ENCODE measurements at places on chromosomes 2 and 18.

- DNase-seq = no peak
These were observed 263.9 kb downstream of the FIGN start for GRCh38 chr2:163471947-163472346.

GRCh38 chr18:80232710-80233109 lies 14.6 kb downstream of the PARD6G start:
- DNase-seq = no peak

- DNase-seq = no peak
These were observed 14.5 kb upstream of the LRPPRC start for GRCh38 chr2:44010266-44010665.

DNA sequence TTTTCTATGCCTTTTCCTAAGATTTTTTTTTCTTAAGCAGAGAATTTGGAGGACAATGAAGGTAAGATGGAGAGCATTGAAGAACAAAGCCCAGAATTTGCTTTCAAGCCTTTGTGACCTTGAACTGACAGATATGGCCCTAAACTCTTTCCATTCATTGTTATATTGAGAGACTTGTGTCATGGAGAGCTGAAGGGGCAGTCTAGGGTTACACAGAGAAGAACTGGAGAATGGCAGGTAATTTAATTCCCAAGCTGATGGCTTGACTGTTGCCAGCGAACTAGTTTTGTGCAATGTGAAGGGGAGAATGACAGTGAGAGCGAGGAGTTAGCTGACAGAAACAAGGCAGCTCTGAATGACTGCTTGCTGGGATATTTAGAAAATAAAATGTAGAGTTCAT lies 1344.2 kb downstream of the LRP1B start:
- DNase-seq = no peak

- DNase-seq = no peak
These were observed 80.1 kb upstream of the SPOPL start for GRCh38 chr2:138421315-138421970.

DNA sequence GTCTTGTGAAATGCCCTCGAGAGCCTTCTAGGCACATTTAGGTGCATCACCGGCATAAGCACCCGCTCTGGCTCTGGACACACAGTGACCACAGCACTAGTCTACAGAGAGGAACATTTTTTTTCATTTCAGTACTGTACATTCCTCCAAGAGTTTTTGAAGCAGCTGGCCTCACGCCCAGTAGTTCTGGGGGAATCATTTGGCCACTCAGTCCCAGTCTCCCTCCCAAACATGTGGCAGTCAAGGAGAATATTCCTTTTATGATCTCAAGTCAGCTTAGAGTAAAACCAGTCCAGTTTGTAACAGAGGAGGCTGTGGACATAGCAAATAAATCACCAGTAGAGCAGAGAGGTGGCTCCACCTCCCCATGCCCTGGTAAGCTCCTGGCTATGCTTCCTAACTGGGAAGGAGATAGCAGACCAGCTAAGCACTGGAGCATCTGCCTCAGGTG lies 48.1 kb downstream of the KCNE4 start:
- no peak for DNase-seq

DNA sequence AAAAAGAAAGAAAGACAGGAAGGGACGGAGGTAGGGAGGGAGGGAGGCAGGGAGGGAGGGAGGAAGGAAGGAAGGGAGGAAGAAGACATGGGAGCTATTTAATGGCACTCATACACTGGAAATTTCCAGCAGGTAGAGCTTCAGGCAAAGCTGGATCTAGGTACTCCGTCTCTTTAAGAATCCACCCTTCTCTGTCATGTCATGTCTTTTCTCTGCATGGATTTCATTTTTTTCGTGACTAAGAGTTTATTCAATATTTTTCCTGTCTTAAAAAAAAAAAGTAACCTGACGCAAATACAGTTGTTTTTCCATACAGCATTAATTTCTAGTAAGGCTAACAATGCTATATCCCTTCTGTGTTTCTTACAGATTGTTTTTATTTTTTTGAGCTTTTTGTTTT lies 56.3 kb upstream of the MCFD2 start:
- no peak for DNase-seq

DNA sequence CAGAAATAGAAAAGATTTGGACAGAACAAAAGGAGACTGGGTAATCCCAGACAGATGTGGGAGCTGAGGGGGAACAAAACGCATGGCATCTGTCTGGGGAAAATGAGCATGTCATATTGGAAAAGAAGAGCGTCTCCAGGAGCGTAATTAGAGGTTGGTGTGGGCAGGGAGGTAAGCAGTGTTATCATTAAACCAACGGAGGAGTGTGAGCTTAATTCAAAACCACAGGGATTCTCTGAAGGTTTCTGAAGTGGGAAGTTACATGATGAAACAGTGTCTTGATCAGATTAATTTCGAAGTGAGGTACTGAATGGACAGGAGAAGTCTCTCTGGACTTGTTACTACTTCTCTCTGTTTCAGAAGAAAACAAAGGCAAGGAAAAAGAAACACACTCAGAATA lies 53.3 kb downstream of the DTNB start:
- DNase-seq = no peak

DNA sequence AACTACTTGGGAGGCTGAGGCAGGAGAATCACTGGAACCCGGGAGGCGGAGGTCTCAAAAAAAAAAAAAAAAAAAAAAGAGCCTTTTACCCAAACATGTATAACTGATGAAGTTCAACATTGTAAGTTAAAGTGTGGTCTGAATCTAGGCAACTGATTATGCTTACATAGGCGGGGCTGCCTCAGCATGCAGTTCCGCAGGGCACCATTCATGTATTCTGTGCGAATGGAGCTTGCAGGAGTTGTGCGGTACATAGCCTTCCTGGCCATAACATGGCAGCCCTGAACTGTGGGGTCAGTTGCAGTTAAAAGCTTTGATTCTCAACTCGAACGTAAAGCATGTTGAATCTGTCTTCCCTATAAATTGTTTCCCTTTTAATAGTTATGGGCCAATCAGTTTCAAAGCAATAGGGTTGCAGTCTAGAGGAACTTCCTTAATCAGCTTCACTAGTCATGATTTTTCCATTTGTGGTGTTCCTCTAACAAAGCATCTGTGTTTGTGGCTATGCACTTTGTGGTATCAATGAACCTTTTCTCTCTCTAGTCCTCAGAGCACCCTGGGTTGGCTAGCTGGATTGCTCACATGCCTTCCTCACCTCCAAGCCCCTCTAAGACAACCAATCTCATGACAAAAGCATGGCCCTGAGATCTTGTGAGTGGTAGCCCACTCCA lies 30.6 kb upstream of the CEP68 start:
- no peak for DNase-seq

- DNase-seq = no peak
These were observed 689 bp downstream of the OST4 start for GRCh38 chr2:27070653-27071276.

DNA sequence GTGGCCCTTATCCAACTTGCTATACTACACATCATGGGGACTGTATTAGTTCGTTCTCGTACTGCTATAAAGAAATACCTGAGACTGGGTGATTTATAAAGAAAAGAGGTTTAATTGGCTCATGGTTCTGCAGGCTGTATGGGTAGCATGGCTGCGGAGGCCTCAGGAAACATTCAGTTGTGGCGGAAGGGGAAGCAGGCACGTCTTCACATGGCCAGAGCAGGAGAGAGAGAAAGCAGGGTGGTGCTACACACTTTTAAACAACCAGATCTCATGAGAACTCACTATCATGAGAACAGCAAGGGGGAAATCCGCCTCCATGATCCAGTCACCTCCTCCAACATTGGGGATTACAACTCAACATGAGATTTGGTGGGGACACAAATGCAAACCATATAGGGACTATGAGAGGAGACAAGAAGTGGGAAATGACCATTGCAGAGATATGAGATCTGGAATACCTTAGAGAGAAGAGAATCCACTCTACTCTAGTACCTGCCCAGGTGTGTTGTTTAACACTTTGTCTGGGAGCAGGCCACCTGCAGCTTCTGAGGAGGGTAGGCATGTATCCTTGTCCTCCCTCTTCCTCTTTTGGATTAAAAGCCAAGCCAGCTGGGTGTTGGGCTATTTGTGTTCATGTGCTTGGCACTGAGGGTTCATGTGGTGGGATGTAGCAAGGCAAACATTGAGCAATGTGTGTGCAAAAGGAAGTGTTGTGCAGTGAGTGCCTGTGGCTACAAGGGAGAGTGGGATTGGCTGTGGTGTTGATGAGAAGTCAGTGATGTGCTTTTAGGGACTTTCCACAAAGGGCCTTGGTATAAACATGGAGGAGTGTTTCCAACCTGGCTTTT lies 22.8 kb downstream of the TTLL4 start:
- no peak for DNase-seq

- no peak for DNase-seq
These were observed 131.2 kb downstream of the TRIB2 start for GRCh38 chr2:12847694-12848575.

DNA sequence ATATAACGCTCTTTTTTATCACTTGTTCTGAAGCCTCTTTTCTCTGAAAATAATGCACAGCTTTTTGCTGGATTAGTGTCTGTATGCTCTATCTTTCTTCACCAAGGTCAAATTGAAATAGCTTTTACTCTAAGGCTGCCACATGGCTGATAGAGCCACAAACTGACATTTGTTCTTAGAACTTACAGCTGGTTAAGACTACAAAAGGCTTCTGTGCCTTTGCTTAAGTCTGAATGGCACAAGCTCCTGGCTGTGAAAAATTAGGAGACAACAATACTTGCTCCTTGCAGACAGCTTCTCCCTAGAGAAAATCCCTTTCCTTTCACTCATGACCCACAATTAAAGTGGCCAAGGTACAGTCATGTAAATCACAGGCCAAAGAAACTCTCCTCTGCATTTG lies 515.3 kb downstream of the DSC3 start:
- no peak for DNase-seq

DNA sequence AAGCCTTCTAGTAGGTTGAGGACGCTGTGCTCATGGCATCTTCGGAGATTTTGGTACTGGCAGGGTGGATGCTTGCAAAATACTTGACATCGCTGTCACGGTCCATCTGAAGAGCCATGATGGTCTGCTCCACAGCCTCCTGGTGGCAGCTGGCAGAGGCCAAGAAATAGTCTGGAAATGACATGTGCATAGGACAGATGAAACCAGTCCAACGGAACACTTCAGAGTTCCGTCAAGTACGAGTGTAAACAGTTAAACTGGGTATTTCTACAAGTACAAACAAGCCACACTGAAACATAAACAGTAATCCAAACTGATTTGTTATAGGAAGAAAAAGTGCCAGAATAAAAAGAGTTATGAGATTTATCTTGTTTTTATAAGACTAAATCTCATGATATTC lies 66.6 kb downstream of the PPP4R1 start:
- no peak for DNase-seq

DNA sequence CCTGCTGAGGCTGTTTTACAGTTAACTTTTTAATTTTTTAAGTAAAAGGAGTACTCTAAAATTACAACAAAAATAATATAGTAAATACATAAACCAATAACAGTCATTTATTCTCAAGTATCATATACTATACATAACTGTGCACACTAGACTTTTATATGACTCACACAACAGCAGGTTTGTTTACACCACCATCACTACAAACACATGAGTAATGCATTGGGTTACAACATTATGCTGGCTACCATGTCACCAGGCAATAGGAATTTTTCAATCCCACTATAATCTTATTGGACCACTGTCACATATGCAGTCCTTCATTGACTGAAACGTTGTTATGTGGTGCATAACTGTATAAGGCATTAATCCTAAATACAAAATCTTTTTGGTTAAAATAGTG lies 42.5 kb downstream of the RASGRP3 start:
- DNase-seq = no peak

Measured in activated CD4-positive, CD25-positive, alpha-beta regulatory T cell treated with anti-CD3 and anti-CD28 coated beads, Interleukin-2, amount 50 U/mL, for 16 hours (primary cell).